Hindlimb muscle (tissue), 1 donor: ENCODE measurements at places on chromosomes 3 and 15. TPM values are rescaled to one million over a fixed set of nuclear protein-coding genes. Genes with fewer than 3 reads are reported as not detected.
A peak's percentile ranks its signal among the peaks of the same experiment; 100 is the strongest.

- DNase-seq = no peak
These were observed 51.0 kb downstream of the PHC3 start for GRCh38 chr3:170130532-170130931.

TRAIP gene
- 4.8 TPM for polyA plus RNA-seq

- no peak for DNase-seq
These were observed 47.8 kb downstream of the KBTBD8 start for GRCh38 chr3:67045711-67046465.

- peak; percentile 56 for DNase-seq
These were observed 16.8 kb downstream of the PLA2G4B start for GRCh38 chr15:41855261-41855961.

P2RY1 gene
- 4.1 TPM for polyA plus RNA-seq
